ENCODE measurements at places on chromosomes 1 and 21. TPM values are rescaled to one million over a fixed set of nuclear protein-coding genes. Genes with fewer than 3 reads are reported as not detected.

HSPB7 gene
- not detected for total RNA-seq

RPTN gene
- not detected for total RNA-seq

TTC34 gene
- 0.48 TPM for total RNA-seq

KMO gene
- total RNA-seq = 0.37 TPM

CELA3A gene
- total RNA-seq = not detected

SELE gene
- total RNA-seq = not detected

S100B gene
- 8.7 TPM for total RNA-seq

OR10J1 gene
- not detected for total RNA-seq

LCE1A gene
- not detected for total RNA-seq

AJAP1 gene
- total RNA-seq = not detected

MASP2 gene
- total RNA-seq = 0.25 TPM

BSND gene
- not detected for total RNA-seq

EDN2 gene
- total RNA-seq = not detected

DNA sequence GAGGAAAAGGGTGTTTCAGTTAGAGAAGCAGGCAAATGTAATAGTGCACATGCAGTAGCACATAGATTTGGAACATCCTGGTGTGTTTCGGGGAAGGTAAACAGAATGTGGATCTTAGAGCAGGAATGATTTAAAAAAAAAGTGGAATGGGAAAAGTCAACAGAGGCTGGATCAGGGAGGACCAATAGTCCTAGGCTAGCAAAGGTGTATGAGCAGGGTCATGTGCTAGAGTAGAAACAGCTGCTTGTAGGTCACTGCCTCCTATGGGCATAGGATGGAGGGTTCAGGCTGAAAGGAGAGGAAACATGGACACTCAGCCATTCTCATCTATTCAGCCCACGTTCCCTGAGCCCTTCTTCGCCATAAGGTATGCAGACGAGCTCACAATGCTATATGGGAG, 3.7 kb upstream of the KPNA6 start:
- no peak for DNase-seq

- DNase-seq = no peak
Observed at GRCh38 chr1:2597441-2598328, 11.1 kb downstream of the PRXL2B start.

GRCh38 chr21:24514081-24514733, 1093.1 kb downstream of the MRPL39 start:
- no peak for DNase-seq

DNA sequence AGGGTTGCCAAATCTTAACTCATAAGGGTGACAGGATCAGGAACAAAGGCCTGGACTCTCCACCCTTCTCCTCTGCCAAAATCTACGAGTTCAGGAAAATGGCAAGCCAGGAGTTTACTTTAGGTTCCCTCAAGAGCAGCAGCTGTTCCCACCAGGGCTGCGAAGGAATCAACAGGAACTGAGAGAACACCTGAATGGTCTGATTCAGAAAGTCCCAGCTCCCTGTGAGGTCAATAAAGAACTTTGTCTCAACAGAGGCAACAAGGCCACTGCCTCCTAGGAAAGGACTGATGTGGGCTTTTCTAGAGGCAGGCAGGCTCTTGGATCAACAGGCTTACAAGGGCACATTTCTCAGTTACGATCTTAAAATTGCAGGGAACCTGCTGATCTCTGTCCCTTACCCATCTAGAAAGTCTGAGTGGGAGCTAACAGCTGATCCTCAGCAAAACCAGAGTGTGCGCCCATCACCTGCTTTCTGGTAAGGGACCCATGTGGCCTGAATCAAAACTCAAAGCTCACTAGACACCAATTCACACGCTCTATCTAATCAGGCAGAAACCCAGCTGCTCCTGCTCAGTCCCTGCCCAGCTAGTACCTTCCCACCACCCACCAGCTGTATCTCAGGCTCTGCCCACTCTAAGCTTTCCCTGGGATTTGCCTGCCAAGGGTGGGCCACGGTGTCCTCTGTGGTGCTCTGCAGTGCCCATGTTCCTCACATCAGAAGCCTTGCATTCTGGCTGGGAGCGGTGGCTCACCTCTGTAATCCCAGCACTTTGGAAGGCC, 83.1 kb downstream of the CAPZB start:
- DNase-seq = no peak

DNA sequence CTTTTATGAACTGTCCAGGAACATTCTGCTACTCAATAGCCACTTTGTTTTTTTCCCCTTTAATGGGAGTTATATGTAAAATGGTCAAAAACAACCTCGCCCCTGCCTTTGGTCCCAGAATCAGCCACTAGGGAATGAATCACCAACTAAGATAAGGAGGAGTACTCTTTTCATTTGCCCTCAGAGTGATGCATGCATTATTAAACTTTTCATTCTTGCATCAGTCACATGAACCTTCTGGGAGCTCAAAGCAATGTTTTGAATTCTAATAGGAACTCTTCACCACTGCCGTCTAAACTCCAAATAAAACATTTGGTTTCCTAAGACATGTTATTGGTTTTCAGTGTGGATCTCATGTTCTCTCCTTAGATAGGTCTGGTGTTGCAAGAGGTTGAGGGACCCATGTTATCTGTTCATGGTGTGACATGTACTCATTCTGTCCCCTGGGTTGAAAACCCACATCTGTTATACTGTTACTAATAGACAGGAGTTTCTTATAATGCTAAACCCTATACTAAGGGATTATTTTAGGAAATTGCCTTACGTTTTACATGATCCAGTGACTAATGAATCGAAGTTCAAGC, 17.8 kb upstream of the HSD17B7 start:
- DNase-seq = no peak

DNA sequence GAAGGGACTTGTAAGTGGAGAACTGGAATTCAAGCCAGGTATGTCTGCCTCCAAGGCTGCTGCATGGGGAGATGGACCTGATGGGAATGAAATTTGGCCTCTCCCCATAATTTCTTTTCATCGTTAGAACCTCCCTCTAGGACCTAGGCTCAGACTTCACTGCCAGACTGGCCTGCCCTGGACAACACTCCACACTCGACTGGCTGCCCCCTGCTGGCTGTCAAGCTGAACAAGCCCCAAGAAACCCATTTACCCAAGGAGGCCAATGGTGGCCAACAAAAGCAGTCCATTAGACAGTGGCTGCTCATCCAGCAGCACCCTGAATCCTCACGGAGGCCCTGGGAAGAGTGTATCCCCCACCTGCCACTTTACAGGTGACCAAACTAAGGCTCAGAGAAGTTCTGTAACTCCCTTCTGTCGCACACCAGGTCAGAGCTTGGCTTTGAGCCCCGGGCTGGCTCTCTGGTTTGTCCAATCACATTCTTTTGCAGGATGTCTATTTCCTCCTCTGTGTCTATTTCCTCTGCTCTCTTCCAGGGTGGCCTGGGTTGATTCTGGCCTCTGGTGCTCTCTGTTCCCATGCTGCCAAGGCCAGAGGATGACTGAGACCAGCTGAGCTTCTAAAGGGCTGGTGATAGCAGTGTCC, 3.8 kb downstream of the RNF186 start:
- DNase-seq = peak; percentile 53

- no peak for DNase-seq
Observed at GRCh38 chr1:231702331-231702730, 75.7 kb downstream of the DISC1 start.

GRCh38 chr1:201353186-201353940, 24.1 kb downstream of the TNNT2 start:
- no peak for DNase-seq

- peak; percentile 72 for DNase-seq
Observed at GRCh38 chr1:203629507-203630082, 3.0 kb downstream of the ATP2B4 start.

DNA sequence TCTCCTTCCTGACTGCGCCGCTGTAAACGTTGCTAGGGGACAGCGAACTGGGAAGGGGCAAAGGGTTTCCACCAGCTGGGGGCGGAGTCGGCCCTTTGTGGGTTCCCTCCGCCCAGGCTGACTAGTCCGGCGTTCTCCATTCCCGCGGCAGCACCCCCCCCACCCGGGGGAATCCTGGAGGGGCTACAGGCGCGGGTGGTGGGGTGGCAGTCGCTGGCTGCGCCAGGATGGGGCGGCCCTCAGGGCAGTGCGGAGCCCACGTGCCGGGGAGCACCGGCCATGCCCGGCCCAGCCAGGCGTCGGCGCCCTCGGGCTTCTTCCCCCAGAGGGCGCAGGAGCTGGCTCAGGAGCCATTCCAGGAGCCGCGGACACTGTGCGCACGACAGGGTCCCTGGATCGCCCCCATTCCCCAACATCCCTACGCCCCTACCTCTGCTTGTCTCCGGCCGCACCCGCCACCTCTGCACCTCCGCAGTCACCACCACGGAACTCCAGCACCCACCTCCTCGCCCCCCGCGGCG, 476 bp downstream of the BATF3 start:
- peak; percentile 77 for DNase-seq

- DNase-seq = no peak
Observed at GRCh38 chr1:14672005-14672404, 73.5 kb downstream of the KAZN start.

GRCh38 chr21:27326301-27326700, 359.4 kb upstream of the ADAMTS5 start:
- DNase-seq = no peak

DNA sequence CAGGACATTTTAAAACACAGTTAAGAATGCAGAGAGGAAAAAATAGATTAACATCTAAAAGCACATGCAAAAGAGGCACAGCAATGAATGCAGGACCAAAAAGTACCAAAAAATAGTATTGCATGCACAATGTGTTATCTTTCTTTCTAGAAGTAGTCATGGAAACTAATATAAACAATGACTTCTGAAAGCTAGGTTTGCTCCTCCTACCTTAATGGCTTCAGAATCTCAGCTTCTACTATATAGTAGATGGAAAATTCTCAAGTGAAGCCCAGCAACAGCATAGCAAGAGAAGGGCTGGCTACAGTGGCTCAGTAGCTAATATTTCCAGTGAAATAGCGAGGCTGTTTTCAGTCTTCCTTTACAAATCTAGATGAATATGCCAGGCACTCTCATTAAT, 125.1 kb downstream of the CRB1 start:
- no peak for DNase-seq

- no peak for DNase-seq
Observed at GRCh38 chr1:22868331-22868730, 104.3 kb downstream of the LACTBL1 start.

- no peak for DNase-seq
Observed at GRCh38 chr1:230248016-230248888, 177.9 kb downstream of the PGBD5 start.

DNA sequence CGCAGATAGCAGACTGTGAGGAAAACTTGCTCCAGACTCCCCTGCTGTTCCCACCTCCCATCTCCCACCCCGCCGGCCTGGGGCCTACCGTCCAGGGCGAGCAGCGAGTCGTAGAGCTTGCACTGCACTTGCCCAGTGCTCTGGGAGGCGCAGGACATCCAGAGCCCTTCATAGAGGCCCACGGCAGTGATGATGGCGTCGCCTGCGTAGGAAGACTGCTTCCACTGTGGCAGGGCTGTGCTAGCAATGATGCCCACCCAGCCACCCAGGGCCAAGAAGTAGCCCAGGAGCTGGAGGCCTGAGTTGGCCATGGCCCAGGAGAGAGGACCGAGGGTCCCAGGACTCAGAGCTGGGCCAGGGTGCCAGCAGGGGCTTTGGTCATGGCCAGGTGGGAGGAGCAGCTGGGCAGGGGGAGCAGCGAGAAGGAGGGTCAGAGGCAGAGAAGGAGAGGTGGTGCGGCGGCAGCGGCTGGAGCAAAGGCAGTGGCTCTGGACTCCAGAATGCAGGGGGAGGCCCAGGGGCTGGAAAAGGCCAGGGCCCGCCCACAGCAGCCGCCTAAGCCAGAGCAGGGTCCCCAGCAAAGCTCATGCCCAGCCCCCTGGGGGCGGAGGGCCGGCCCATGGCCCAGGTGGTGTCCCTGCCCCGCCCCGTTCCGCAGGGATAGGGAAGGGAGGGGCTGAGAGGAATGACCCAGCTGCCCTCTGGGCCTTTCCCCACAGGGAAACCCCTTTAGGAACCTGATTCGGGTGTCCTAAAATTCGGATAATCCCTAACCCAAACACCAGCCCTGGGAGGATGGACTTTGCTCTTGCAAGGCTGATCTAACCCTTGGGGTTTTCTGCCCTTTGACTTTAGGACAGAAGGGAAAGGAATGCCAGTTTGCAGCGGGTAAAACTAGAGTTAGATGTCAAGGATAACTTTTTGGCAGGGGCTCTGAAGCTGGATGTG, at the start of gene CLDN19:
Gene CLDN19 (minus strand): TSS at position 484 of the 948 bp plus-strand sequence. CDS start 173 bp downstream, at position 311.
- DNase-seq = no peak

GRCh38 chr21:15731243-15731613, 1.4 kb downstream of the USP25 start:
- no peak for DNase-seq

- no peak for DNase-seq
Observed at GRCh38 chr1:19967808-19968207, 11.6 kb downstream of the PLA2G2A start.

DNA sequence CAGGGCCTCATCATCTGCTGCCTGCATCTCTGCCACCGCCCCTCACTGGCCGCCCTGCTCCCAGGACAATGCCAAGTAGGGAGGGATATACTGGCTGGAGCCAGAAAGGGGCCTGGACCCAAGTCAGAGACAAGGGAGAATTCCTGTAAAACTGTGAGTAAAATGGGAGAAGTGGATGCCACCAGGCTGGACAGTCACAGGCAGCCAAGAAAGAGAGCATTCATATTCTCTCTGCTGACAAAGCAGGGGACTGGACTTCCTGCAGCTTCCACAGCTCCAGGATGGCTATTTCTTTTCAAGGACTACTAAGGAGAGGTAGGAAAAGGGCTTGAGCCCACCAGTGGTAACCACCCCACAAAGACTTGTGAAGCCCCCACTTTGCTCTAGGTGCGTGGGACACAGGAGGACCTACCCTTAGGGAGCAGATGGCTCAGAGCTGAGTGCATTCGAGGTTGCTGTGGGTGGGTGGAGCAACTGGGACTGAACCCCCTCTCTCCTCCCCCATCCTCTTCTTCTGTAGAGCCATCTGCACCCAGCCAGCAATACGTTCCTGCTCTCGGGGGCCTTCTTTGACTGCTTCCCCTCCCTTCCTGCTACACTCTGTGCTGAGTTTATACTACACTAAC, 57.5 kb downstream of the GLIS1 start:
- no peak for DNase-seq

GRCh38 chr1:48789903-48790302, 13.2 kb upstream of the BEND5 start:
- no peak for DNase-seq

GRCh38 chr21:14875704-14876523, 188.9 kb downstream of the NRIP1 start:
- no peak for DNase-seq

DNA sequence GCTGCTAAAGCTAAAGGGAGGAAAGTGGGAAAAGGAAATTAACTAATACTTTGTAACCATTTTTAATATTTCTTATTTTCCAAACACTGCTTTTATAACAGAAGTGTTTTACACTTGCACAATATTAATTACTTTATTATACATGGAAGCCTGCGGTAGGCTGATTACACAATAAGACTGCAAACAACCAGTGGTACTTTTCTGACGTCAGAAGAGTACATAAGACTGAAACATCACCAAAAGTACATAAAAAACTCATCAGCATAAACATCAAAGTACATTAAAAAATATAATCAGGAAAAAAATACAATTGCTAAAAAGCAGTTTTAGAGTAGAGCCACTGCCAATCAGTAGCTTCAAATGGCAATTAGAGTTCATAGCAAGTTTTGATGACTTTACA, 4.6 kb downstream of the ZNF281 start:
- no peak for DNase-seq

All from activated naive CD8-positive, alpha-beta T cell treated with anti-CD3 and anti-CD28 coated beads for 36 hours (primary cell).